SW480 (cell line): ENCODE measurements at places on chromosomes 2 and 18.
A peak's percentile ranks its signal among the peaks of the same experiment; 100 is the strongest.

DNA sequence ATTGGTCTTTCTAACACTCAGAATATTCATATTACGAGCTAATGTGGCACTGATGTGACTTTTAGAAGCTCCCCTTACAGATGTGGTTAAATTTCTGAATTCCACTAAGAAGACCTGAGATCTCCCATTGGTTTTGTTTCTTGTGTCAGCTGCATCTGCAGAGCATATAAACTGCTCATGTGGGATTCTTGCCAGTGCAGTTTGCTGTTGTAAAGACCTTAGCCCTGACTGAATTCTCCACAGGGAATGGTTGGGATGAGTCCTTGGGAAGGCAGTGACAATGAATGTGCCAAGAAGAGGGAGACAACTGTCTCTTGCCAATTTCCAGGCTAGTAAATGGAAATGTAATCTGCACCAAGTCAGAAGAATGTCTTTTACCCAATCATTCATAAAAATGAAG is 94.1 kb downstream of the PTPRM start:
- no peak for DNase-seq

GRCh38 chr2:225425284-225425683 is 25.8 kb downstream of the NYAP2 start:
- DNase-seq: no peak

GRCh38 chr2:158099716-158100115 is 2.0 kb upstream of the UPP2 start:
- DNase-seq: no peak

- no peak for DNase-seq
These were observed 1136.0 kb downstream of the SUCLG1 start for GRCh38 chr2:83323038-83323437.

DNA sequence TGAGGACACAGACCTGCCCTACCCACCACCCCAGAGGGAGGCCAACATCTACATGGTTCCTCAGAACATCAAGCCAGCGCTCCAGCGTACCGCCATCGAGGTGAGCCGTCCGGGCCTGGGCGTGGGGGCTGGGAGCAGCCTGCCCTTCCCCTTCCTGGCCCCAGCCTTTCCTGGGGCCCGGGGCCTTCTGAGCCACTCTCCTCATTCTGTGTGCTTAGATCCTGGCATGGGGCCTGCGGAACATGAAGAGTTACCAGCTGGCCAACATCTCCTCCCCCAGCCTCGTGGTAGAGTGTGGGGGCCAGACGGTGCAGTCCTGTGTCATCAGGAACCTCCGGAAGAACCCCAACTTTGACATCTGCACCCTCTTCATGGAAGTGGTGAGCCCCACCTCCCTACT is 157.9 kb downstream of the DYSF start:
- no peak for DNase-seq

DNA sequence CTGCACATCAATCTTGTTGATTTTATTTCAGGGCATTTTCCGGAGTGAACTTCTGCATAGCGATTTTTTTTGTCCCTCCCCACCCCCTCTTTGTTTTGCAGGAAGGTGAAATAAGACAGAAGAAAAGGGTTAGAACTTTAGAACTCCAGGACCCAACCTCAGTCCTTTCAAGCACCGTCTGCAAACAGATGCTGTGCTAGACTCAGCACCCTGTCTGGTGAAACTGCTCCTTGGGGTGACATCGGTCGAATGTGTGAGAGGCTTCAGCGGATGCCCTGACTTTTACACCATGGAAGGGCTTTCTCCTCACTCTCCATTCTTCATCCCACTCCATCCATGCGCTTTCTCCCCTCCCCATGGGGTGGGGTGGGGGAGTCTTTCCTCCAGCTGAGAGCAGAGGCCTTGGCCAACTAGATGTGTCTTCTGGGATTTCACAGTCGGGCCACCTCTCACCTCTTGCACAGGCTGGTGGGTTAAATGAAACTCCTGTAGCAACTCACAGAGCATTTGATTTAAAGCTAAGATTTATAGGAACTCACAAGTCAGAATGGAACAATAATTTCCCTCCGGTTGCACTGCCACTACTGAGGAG is 43.3 kb upstream of the EDAR start:
- DNase-seq: no peak

DNA sequence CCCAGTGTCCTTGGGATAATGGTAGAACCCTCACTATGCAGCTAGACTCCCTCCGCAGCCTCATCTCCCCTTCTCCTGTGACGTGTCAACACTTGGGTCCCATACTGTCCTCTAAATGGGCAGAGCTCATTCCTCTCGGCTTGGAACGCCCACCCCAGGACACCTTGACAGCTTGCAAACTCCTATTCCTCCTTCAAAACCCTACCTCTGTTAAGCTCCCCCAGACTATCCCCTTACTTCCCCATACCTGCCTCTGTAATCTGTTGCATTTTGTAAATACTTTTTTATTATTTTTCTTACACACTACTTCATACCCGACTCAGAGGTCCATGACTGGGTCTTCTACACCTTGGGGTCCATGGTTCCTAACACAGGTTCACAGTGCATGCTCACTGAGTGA is 28.0 kb downstream of the STEAP3 start:
- DNase-seq: no peak

GRCh38 chr2:240584486-240585031 is 2.0 kb upstream of the CAPN10 start:
- peak; percentile 86 for DNase-seq

DNA sequence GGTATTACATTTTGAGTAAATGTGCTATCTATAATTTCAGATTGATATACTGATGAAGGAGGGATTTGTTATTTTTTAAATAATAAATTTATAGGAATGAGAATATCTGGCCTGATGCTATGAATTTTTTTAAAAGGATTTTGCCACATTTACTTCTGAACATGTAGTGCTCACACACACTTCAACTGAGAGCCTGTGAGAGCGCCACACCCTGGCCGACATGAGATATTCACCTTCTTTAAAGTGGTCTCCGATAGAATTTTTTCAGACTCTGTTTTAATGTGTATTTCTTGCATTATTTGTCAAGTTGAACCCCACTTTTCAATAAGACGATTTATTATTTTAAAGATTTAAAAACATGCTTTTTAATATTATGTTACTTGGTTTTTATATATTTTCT is 813.3 kb downstream of the DCC start:
- DNase-seq: no peak

DNA sequence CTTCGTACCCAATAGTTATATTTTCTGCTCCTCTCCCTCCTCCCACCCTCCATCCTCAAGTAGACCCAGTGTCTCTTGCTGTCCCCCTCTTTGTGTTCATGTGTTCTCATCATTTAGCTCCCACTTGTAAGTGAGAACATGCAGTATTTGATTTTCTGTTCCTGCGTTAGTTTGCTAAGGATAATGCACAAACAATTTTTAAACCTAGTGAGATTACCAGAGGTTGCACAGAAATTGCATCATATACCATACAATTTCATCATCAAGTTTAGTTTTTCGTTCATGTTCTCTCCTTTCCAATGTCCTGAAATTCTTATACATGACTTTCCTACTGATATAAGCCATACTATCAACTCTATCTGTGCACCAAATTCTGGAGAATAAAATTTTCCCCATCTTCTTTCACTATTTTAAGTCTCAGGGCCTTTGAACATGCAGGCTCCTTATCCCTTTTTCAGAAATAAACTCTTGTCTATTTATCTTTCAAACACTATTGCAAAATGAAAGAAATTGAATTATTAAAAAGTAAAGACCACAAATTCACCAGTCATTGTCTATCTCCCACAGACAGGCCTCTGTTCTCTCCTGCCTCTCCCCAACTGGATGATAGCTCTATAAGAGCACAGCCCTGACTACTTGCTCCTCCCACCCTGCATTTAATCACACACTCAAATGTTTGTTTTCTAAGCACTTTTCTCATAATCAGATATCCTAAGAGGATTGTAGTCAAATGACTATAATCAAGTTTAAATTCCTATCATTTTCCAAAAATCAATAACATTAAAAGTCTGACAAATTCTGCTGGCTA is 27.2 kb upstream of the B4GALT6 start:
- no peak for DNase-seq

DNA sequence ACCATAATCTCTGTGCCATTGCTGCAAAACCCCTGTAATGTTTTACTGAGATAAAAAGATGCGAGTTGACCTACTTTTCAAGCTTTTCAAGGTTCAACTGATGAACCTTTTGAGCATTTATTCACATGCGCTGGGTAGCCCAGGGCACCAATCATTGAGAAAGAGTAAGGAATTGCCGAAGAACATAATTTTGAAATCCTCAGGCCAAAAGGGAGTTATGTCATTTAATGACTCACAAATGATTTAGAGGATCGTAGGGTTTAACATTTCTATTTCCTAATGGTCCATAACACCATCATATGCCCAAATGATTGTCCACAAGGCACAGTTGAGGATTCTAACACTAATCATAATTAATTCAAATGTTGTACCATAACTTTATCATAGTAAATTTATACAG is 20.2 kb upstream of the DLX1 start:
- no peak for DNase-seq

DNA sequence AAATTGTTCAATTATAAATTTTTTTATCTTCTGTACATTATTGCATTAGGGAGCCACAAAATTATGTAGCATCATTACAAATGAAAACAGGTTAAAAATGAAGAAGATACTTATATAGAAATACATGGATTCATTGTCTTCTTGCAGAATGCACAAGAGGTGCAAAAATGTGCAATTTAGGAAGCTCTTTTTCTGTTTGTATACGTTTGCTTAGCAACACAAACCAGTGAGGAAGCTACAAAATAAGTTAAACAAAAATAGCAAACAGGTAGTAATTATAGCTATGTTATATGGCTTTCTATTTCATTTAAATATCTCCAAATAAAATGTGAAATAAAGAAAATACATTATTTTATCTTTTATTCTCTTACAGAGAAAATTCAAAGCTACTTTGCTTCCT is 177.6 kb upstream of the SESTD1 start:
- DNase-seq: no peak

GRCh38 chr2:230942371-230942770 is 17.3 kb upstream of the GPR55 start:
- DNase-seq: no peak
